CD4-positive, alpha-beta T cell treated with Interleukin-21 for 1 hour (primary cell): ENCODE measurements at places on chromosomes 3 and 15.
A peak's percentile ranks its signal among the peaks of the same experiment; 100 is the strongest.

DNA sequence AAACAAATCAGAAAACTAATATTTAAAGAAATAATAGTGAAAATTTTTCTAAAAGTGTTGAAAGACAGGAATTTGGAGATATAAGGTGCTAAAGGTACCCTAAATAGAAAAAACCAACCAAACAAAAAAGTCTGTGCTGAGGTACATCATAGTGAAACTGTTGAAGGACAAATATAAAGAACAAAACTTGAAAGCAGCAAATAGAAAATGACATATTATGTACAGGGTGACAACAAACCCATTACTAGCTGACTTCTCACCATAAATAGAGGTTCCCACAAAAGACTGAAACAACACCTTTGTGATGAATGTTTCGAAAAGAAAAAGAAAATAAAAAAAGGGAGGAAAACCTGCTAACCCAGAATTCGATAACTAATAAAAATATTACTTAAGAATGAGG is 502.5 kb upstream of the NECTIN3 start:
- no peak for DNase-seq

GRCh38 chr3:59046839-59047238 is 3.0 kb downstream of the CFAP20DC start:
- no peak for DNase-seq

DNA sequence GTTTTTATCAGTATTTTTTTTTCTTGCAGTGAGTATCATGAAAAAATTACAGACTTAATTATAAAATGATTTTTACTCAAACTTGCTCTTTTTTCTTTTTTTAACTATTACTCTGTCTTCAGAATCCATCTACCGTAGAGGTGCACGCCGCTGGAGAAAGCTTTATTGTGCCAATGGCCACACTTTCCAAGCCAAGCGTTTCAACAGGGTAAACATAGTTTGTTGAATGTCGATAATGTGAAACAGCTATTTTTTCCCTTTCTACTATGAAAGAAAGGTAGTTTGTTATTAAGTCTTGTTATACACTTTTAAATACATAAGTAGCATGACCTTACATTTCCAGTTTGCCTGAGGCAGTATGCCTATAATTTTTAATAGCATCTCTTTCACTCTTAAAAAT is 45.6 kb downstream of the PRKCI start:
- no peak for DNase-seq

DNA sequence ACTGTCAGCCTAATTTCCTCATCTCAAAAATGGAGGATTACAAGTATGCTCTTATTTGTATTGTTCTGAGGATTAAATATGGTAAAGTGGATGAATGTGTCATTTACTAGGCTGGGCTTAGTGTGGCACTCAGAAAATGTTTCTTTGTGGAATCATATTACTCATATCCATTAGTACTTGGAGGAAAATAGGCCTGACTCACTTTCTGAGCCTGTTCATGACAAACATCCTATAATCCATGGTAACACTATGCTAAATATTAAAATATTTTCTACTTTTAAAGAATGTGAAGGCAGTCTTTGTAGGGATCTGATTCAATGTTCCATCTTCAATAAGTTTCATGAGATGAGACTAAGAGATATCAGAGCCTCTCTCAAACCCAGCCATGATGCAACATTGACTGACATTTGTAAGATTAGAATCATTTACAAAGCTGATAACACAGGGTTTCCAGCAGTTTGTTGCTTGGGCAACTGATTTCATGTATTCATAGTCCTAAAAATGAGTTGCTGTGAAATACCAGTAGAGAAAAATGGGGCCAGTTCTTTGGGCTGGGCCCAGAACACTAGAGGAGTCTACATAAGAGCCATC is 1048.5 kb downstream of the NTRK3 start:
- DNase-seq: no peak

DNA sequence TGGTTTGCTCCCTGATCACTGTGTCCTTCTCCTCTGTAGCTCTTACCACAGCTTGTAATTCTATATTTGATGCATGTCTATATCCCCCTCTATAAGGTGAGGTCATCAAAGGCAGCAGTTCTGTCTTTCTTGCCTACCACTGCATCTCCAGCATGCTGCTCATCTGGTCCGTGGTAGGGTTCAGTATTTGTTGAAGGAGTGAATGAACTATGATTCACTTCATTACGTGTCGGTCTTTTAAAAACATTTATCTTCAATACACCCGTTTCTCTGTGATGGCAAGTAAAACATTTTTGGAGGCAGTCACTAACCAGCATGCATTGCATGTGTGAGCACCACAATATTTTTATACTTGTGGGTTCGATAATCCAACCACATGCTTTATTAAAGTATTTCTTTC is 27.6 kb downstream of the CHST14 start:
- DNase-seq: no peak

GRCh38 chr3:25938566-25939325 is 148.9 kb downstream of the OXSM start:
- DNase-seq: no peak

- DNase-seq: no peak
Observed at GRCh38 chr3:125431391-125431790, 56.3 kb upstream of the ZNF148 start.

- no peak for DNase-seq
Observed at GRCh38 chr3:123105201-123106189, 38.7 kb downstream of the PDIA5 start.

GRCh38 chr3:114294940-114295480 is 1.2 kb downstream of the TIGIT start:
- peak; percentile 63 for DNase-seq

DNA sequence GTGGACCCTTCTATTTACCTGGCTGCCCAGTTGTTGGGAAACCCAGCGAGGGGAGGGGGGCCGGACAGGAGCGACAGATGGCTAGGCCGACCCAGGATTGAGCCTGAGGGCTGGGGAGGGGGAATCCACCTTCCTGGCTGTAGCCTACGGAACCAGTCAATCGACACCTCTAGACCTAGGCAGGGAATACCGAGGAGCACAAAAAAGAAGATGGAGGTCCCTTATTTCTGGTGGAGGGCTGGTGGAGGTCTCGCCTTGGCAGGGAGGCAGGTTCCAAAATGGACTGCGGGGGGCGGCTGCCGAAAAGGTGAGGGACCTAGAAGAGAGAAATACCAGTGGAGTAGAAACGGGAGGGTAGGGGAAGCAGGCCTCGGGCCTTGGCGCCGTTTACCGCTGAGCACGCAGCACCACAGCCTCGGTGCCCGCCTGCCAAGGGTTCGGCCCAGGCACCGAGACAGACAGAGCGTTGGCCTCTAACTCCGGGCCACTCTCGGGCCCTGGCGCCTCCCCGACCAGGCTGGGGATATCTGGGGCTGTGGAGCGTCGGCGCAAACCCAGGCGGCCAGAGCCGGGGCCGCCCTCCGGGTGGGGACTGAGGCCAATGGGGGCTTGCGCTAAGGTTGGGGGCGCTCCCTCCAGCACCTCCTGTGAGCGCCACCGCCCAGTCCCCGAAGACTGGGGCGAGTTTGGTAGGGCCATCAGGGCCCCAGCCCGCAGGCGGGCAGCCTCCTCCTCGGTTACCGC is 1.6 kb downstream of the ANKRD63 start:
- DNase-seq: no peak

DNA sequence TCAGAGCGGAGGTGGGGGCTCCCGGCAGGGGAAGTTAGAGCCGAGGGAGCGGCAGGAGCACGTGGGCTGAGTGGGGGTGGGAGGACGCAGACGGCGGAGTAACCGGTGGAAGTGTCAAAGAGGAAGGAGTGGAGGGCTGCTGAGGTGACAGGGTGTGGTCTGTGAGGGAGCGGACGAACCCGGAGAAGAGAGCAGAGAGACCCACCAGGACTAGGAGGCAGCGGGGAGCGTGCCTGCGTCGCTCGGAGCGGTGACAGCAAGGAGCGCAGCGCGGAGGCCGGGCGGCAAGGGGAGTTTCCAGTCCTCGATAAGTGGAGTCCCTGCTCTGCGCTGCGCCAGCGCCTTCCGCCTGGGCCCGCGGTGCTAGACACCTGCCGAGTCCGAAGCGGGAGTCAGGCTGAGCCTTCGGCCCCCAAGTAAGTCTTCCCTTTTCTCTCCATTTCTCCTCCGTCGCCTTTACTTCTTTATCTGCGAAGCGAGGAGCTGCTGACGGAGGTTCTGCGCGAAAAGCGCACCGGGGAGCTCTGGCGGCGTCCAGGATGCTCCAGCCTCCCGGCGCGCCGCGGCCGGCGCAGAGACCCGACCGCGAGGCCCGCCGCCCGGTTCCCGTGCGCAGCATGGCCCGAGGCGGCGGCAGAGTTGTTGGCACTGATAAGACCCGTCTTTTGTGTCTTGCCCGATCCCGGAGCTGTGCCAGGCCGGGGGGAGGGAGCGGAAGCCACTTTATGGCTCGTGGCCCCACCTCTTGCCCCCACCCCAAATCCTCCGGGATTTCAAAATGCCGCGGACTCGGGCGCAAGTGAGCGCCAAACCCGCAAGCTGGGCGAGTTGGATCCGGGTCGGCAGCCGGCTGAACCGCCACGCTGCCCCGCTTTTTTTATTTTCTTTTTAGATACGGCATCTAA is 533.0 kb upstream of the SEMA6D start:
- DNase-seq: no peak

GRCh38 chr3:133691273-133692107 is 29.7 kb upstream of the TOPBP1 start:
- DNase-seq: no peak

GRCh38 chr3:6770397-6770690 is 90.6 kb upstream of the GRM7 start:
- DNase-seq: no peak

GRCh38 chr15:52733696-52734255 is 54.6 kb upstream of the ATOSA start:
- no peak for DNase-seq

DNA sequence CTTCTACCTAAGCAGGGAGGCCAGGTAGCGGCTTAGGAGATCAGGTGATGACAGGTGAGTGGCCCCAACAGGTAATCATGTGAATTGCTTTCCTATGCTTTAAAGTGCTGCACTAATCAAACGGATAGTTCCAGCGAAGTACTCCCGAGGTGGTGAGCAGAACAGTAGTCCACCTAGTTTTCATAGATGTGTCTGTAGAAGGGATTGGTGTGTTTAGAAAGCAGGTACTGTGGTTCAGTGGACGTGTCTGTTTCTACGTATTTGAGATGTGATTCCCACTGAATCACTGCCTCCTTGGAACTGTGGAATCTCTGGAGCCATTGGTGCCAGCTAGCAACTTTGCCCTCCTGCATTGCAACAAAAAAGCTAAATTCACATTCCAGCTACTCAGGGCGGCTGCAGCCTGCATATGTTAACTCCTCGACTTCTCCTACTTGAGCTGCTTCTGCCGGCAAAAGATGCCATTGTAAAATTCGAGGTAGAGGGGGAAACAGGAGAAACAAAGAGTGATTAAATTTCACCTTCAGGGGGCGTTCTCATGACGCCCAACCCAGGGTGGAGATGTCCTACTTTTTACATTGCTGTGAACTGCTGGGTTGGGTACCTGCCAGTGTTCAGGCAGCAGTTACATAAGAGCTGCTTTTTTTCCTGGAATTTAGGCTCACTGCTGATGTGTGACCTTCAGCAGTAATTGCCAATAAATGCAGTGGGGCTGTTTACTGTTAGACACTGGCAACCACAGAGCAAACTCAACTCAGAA is 227.3 kb downstream of the ITPR1 start:
- peak; percentile 59 for DNase-seq

- DNase-seq: no peak
Observed at GRCh38 chr3:186492385-186492984, 51.7 kb downstream of the CRYGS start.

DNA sequence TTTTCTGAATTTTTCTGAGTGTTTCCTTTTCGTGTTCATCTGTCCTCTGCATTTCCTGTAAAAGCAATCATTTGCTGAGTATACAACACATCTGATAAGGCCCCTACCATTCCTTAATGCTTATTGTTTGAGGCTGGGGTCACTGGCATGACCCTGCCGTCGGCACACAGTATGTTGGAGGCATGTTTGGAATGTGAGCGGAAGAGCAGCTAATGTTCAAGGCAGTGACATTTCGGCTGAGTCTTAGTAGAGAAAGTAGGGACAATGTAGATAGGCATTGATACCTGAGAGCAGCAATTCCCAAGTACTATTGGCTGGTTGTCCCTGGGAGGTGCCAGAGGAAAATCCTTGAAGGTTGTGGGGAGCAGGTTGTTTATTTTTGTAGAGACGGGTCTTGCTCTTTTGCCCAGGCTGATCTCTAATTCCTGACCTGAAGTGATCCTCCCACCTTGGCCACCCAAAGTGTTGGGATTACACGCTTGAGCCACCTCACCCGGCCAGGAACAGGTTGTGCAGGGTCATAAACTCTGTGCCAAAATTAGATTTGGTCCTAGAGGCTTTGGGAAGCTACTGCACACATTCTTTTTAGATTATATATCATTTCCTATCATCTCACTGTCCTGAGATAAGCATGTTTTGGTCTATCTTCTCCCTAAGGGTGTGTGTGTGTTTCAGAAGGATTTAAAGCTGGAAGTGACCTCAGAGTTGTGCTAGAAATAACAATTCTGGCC is 13.5 kb downstream of the PTPN23 start:
- no peak for DNase-seq

GRCh38 chr3:181824961-181825360 is 113.2 kb downstream of the SOX2 start:
- DNase-seq: no peak

GRCh38 chr3:186882881-186883685 is 40.6 kb downstream of the ADIPOQ start:
- no peak for DNase-seq

DNA sequence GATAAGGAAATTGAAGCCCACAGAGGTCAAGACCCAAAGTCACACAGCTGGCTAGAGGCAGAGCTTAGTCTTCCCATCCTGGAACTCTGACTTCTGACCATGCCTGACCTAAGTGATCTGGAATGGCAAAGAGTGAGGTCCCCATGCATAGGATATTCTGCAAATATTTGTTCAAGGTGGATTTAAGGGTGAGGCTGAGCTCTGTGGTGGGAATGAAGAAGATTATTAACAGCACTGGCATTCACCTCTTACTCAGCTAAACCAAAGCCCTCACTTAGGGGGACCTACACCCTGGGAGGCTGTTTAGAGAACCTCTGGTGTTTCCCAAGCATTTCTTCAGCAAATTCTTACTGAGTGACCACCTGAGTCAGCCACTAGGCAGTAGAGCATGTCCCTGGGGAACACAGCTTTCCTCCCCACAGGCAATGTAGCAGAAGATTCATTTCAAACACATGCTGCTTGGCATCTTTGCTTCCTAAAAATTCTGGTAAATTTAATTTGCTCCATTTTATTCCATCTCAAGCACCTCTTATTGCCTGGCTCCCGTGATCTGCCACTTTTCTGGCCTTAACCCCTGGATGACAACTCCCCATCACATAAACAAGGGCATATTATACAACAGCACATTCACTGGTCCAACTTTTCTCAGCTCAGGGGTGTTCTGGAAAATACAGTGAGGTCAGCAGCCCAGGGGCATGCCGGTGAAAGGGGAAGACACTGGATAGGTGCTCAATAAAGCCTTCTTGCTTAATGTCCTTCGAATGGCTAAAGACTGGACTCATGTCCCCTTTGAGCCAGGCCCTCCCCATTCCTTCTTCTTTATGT is 176.0 kb downstream of the ABHD5 start:
- no peak for DNase-seq
